ENCODE measurements at places on chromosomes 12 and 14. TPM values are rescaled to one million over a fixed set of nuclear protein-coding genes. Genes with fewer than 3 reads are reported as not detected.

GRCh38 chr12:50101663-50102062 lies 2.1 kb upstream of the GPD1 start:
- H3K27ac ChIP-seq: no peak overlapping the region
- no peaks in the 10 kb centered on the region for H3K27me3 ChIP-seq
- no peak overlapping the region for H3K4me3 ChIP-seq
- no peak for DNase-seq
- H3K4me1 ChIP-seq: no peaks in the 10 kb centered on the region

GRCh38 chr12:24560192-24560775 lies 388.6 kb downstream of the BCAT1 start:
- DNase-seq: no peak
- H3K4me3 ChIP-seq: no peak overlapping the region
- no peak overlapping the region for H3K27ac ChIP-seq
- H3K4me1 ChIP-seq: peaks cover 11% of the 10 kb centered on the region
- peaks cover 51% of the 10 kb centered on the region for H3K27me3 ChIP-seq
- no peaks in the 10 kb centered on the region for H3K36me3 ChIP-seq

GRCh38 chr12:57629897-57630471 lies 3.0 kb downstream of the B4GALNT1 start:
- H3K27me3 ChIP-seq: peaks cover 79% of the 10 kb centered on the region
- no peaks in the 10 kb centered on the region for H3K36me3 ChIP-seq
- H3K4me3 ChIP-seq: no peak overlapping the region
- DNase-seq: no peak
- no peak overlapping the region for H3K27ac ChIP-seq
- H3K4me1 ChIP-seq: peaks cover 18% of the 10 kb centered on the region

MYH6 gene
- total RNA-seq: not detected
